Fibroblast of skin of abdomen (primary cell): ENCODE measurements at places on chromosomes 1 and 21.

GRCh38 chr1:166980383-166980782 lies 5.0 kb upstream of the ILDR2 start:
- no peak for DNase-seq

- no peak for DNase-seq
Measured at GRCh38 chr1:201326710-201327109, 43.4 kb downstream of the PKP1 start.

- no peak for DNase-seq
Measured at GRCh38 chr1:6392809-6393399, 663 bp downstream of the ACOT7 start.

- peak; percentile 30 for DNase-seq
Measured at GRCh38 chr1:170800812-170801211, 134.5 kb upstream of the MROH9 start.

DNA sequence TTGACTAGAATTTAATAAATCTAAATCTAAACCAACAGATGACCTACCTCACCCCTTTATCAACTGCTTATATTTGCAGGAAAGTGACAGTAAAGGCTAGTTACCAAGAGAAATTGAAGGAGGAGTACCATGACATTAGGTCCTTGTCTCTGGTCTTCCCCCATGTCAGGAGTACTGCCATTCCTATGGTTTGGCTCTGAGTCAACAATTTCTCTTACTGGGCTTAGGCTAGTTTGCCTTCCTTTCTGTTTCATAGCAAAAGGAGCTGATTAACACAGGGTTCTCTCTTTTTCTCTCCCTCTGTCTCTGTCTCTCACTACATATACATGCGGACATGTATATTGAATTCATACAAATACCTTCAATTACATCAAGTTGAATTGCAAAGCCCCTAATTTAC lies 579.9 kb downstream of the DPYD start:
- DNase-seq, result peak; percentile 87

GRCh38 chr1:243494741-243495431 lies 239.0 kb downstream of the SDCCAG8 start:
- DNase-seq, result no peak

DNA sequence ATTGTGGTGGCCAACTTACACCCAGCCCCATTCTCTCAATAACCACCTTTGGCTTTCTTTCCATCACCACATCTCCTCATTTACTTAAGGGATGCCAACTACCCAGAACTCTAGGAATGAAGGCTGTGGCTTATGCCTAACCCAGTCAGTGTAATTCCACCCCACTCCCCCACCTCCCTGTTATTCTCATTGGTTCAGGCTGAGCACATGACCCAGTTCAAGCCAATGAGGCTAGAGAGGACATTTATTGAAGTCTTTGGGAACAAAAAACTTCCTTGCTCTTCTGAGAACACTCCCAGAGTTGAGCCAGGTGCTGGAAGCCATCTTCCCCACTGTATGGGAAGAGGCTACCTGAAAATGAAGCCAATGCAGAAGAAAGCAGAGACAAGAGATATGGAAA lies 22.8 kb upstream of the CD2 start:
- DNase-seq, result no peak

DNA sequence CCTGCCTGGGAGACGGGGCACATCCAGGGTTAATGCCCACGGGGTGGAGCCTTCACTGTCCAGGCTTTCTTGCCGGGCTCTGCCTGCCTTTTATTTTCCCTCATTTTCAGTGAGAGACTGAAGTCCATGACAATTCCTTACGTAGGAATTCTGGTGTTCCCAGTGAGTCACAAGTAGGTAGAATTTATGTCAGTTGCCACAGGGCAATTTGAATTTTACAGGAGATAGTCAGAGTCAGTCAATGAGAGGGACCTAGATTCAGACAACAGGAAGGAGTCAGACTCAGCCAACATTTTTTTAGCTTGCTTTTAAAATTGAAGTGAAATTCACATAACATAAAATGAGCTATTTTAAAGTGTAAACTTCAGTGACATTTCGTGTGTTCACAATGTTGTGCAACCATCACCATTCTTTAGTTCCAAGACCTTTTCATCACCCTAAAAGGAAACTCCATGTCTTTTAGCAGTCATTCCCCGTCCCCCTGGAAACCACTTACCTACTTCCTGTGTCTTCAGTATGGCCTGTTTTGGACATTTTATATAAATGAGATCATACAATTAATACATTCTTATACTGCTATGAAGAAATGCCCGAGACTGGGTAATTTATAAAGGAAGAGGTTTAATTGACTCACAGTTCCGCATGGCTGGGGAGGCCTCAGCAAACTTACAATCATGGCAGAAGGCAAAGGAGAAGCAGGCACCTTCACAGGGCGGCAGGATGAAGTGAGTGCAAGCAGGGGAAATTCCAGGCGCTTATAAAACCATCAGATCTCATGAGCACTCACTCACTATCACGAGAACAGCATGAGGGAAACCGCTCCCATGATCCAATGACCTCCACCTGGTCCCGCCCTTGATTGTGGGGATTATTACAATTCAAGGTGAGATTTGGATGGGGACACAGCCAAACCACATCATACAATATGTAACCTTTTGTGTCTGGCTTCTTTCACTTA lies 14.6 kb downstream of the AJAP1 start:
- peak; percentile 75 for DNase-seq

DNA sequence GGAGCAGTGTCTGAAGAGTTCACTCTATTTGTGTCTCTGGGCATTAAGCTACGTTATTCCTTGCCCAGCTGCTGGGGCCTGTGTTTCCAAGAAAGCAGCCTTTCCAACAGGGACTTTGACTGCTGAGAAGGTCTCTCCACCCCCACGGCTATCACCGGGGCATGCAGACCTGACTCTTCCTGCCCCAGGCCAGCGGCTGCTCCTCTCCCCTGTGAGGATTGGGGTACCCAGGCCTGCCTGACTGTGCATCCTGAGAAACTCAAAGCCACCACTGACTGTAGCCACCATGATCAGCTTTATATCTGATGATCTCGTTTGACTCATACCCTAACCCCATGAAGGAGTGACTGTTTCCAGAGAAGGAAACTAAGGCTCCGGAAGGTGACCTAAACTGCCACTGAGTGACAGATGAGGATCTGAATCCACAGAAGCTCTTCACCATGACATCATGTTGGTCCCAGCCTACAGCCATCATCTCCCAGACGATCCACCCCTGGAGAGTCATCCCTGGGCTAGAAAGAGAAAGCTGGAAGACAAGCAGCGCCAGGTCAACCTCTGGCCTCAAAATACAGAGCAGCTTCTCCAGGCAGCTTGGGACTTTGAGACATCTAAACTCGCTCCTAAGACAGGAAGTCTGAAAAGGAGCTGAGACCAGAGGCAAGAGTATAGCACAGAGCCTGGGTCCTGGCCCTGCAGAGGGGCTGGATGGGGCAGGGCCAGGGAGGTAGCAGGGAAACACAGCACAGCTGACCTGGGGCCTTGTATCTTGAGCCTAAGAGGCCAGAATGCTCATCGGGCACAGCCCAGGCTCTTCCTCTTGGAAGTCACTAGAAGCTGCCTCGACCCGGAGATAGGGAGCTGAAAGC lies 244.0 kb upstream of the VAMP3 start:
- peak; percentile 56 for DNase-seq

DNA sequence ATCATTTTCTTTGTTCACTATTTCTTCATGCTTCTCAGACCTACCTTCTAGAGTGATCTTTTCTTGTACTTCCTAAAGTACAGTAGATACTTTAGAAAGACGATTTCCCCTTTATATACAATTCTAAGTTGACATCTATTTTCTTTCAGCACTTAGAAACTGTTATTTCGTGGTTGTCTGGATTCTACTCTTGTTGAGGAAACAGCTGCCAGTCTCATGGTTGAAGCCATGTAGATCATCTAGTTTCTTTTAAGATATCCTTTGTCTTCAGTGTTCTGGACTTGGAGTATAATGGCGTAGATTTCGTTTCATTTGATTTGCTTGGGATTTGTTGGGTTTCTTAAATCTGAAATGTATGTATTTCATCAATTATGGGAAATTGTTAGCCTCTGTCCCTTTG lies 67.6 kb downstream of the PKN2 start:
- DNase-seq, result no peak

GRCh38 chr1:230188826-230189225 lies 121.8 kb downstream of the GALNT2 start:
- no peak for DNase-seq

DNA sequence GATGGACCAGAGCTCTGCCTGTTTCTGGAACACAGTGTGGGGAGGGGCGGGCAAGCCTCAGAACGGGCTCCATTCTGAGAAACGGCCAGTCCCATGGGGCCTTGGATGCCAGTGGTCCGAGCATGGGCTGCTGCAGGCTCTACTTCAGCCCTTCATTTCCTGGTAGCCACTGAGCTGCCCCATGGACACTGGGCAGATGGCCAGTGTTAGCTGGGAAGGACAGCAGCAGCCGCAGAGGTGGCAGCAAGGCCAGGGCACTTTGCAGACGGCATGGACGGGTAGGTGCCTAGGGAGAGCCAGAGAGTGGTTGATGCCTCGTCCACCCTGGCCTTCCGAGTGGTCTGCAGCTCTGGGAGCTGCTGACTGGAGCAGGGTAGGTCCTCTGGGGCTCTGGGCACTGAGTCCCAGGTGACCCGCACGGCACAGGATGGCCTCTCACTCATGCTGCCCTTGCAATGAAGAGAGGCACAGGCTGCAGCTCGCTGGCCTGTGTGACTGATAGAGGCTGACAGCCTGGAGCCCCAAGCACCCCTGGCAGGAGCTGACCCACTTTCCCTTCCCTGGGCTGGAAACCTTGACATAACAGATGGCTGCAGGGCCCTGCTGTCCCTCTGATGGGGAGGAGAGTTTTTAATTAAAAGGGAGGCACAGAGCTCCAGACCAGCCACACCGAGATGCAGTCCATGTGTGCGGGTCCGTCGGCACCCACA lies 87.7 kb upstream of the COL6A1 start:
- DNase-seq, result no peak

GRCh38 chr1:156200044-156200443 lies 6.1 kb downstream of the SLC25A44 start:
- no peak for DNase-seq

GRCh38 chr1:20400341-20401177 lies 85.5 kb downstream of the CAMK2N1 start:
- no peak for DNase-seq

GRCh38 chr1:55049271-55049913 lies 10.0 kb downstream of the PCSK9 start:
- DNase-seq, result no peak

GRCh38 chr1:72007312-72007711 lies 275.0 kb downstream of the NEGR1 start:
- DNase-seq, result no peak

GRCh38 chr1:64969305-64970046 lies 3.1 kb upstream of the JAK1 start:
- DNase-seq, result no peak

- no peak for DNase-seq
Measured at GRCh38 chr1:245684571-245684970, 529.8 kb downstream of the KIF26B start.

DNA sequence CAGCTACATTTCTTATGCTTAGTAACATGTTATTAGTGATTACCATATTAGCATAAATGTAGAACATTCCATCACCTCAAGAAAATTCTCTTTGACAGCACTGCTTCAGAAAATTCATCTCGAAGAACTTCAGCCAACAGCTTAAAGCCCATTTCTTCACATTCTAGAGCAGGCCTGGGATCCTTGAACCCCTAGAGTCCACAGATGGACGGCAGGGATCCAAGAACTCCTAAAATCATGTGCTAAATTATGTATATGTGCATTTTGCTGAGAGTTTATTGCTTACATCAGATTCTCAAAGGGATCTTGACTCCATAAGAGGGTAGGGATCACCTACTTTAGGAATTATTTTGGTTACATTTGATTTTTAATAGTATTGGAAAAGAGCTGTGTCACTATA lies 76.2 kb upstream of the TEKT2 start:
- DNase-seq, result no peak
